ENCODE measurements at places on chromosomes 11 and 22. TPM values are rescaled to one million over a fixed set of nuclear protein-coding genes. Genes with fewer than 3 reads are reported as not detected.

Gene RBMXL2
- not detected for total RNA-seq

Gene KCNJ11
- total RNA-seq, result 1.2 TPM

Gene HPX
- 0.35 TPM for total RNA-seq

Gene TH
- total RNA-seq, result not detected

Gene TRIM34
- 12.7 TPM for total RNA-seq

Gene P2RY2
- not detected for total RNA-seq

Gene C11orf87
- total RNA-seq, result not detected

Gene ZNF215
- total RNA-seq, result 1.4 TPM

Gene MMP7
- total RNA-seq, result not detected

Gene SLC6A5
- not detected for total RNA-seq

Gene LRRC32
- total RNA-seq, result 0.87 TPM

Gene SERPINH1
- 11.3 TPM for total RNA-seq

Data from activated CD4-positive, alpha-beta T cell treated with anti-CD3 and anti-CD28 coated beads, Interleukin-2, amount 10 ng/mL, durations not matched to agents 7 days and 5 days (primary cell).